ENCODE measurements at places on chromosomes 5 and 9.

DNA sequence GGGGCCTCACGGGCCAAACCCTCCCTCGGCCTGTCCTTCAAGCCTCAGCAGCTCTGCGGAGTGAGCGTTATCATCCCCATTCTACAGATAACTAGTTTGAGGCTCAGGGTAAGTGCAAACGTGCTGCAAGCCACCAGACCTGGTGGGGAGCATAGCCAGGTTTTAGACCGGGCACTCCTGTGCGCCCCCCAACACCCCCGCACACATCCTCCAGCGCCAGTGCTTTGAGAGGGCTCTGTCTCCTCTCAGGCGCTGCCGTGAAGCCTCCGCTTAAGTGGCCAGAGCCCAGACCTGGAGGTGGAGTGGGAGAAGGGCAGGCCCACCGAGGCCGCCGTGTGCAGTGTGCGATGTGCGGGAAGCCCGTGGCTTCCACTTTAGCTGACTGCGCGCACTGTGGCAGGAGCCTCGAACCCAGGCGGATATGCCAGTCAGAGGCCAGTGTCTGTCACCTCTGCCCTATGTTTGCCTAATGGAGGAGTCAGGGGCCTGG is 1.6 kb upstream of the MGAT1 start:
- no peak for DNase-seq

- no peak for DNase-seq
These were observed 97.1 kb upstream of the IRX2 start for GRCh38 chr5:2848619-2849018.

DNA sequence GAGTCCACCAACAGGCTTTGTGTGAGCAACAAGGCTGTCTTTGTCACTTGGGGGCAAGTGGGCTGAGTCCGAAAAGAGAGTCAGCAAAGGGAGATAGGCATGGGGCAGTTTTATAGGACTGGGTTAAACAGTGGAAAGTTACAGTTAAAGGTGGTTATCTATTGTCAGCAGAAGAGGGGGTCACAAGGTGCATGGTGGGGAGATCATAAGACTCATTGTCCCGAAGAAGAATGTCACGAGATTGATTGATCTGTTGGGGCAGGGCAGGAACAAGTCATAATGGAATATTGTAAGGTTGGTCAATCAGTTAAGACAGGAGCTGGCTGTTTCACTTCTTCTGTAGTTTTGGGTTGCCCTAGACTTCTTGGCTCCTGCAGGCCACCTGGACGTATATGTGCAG is 7.6 kb upstream of the HMGCS1 start:
- no peak for DNase-seq

DNA sequence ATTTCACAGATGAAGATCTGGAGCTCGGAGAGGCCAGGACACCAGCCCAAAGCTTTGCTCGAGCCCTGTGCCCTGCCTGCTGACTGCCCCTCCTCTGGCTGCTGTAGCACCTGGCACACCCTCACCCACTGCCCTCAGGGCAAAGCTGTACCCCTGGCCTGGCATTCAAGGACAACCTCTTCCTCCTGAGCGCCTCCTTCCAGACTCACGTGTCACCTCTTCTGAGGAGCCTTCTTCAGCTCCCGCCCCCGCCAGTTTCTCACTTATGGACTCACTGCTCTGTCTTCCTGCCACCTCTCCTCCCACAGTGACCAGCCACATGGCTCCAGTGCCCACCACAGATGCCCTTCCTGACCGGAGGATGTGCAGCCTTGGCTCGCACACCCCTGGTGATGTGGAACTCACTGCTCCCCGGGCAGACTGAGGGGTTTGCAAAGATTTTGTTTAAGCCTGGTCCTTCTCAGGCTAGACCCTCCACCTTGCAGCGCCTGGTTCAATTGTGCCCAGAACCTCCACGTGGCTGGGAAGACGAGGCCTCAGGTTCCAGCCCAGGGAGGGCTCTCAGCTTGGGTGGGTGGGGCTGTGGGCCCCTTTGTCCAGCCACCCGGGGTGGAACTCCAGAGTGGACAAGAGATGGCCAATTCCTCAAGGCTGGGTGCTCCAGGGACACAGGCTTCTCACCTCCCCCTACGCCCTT is 46.6 kb upstream of the PHYKPL start:
- no peak for DNase-seq

- no peak for DNase-seq
These were observed at the start of gene GLRX for GRCh38 chr5:95822542-95823181. Gene GLRX, minus strand, starts transcription at chr5:95822726. Its CDS starts 64 bp downstream, at chr5:95822662.

- DNase-seq, result no peak
These were observed 52.5 kb downstream of the NR3C1 start for GRCh38 chr5:143350751-143351602.

DNA sequence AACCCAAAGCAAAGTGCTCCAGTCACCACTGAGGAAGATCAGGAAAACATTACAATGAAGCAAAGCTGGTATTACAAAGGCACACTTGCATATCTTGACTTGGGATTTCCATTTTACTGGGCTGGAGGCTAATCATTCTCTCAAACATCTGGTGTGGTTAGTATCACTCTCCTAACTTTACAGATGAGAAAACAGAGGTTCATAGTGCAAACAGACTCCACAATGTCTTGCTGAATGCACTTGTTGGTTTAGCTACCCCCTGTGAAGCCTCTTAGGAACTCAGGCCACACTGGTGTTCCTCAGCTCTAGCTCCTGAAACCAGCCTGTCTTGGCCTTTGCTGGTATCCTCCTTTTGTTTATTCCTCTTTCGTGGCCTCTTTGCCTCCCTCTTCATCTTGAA is 29.5 kb upstream of the SMAD5 start:
- no peak for DNase-seq

GRCh38 chr9:4145482-4145881 is 154.4 kb downstream of the GLIS3 start:
- no peak for DNase-seq

DNA sequence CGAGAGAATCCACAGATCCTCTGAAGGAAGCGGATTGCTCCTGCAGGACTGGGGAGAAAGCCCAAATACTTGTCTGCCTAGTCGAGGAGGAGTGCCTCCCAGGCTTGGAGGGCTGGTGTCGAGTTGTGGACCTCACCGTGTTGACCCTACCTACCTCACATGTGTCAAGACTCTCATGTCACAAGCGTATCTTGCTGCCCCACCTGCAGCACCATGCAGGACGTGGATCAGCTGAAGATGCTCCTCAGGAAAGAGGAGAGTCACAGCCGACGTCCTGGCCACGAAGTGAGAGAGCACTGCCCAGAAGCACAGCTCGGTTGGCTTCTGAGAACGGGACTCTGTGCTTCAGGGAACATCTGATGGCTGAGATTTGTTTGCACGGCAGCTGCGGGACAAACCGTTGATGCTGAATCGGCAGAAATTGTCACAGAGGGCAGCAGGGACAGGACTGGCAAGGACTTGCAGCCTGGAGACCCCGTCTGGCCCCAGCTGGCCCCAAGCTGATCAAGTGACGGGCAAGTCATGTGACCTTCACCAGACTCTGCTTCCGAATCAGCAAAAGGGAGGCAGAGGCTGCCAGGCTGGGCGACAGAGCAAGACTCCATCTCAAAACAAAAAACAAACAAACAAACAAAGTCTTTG is 119.1 kb upstream of the ITGA1 start:
- no peak for DNase-seq

- no peak for DNase-seq
These were observed 45.9 kb downstream of the C9orf50 start for GRCh38 chr9:129574911-129575585.

DNA sequence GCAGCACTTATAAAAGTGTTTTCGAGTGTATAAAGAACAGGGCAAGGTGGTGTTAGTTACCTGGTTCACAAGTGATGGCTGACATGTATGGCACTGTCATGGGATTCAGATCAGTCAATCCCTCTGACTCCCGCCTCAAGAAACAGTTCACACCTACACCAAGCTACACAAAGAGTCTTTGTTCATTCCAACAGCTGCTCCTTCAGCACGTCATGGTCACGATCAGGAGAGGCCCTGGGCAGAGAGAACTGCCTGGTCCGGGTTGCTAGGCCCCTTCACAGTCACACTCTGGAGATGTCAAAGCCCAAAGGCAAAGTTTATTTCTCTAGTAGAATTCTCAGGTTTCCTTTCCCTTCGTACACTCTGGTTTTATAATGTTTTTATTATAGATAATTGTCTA is 426.7 kb downstream of the ZSWIM6 start:
- DNase-seq, result no peak

DNA sequence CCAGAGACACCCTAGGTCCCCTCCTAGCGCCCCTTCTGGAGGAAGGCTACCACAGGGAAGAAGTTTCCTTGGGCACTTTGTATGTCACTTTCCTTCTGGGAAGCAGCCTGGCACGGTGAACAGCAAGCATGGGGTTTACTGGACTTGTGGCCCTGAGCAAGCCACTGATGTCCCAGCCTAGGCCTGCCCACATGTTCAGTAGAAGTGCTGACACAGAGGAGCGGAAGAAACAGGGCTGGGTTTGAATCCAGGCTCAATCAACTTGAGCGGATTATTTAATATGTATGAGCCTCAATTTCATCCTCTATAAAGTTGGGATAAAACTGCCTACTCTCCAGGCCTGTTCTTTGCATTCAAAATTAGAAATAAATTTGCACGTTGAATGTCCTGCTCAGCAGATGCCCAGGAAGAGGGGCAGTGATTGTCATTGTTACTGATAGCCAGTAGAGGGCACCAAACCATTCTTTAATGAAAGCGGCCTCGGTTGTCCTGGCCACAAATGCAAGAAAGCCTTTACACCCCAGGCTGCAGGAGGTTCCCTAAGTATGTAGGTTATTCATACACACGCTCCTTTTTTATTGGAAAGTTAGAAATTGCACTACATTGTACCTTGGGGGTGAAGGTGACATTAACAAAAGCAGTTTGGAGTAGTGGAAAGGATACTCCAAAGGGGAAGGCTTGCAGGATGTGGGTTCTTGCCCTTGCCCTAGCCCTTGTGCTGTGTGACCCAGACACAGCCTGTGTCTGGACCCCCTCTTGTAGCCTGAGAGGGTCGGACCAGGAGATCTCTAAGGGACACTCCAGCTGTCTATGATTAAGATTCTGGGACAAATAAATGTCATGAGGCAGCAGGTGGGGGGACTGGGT is 13.4 kb upstream of the XPA start:
- DNase-seq, result no peak

DNA sequence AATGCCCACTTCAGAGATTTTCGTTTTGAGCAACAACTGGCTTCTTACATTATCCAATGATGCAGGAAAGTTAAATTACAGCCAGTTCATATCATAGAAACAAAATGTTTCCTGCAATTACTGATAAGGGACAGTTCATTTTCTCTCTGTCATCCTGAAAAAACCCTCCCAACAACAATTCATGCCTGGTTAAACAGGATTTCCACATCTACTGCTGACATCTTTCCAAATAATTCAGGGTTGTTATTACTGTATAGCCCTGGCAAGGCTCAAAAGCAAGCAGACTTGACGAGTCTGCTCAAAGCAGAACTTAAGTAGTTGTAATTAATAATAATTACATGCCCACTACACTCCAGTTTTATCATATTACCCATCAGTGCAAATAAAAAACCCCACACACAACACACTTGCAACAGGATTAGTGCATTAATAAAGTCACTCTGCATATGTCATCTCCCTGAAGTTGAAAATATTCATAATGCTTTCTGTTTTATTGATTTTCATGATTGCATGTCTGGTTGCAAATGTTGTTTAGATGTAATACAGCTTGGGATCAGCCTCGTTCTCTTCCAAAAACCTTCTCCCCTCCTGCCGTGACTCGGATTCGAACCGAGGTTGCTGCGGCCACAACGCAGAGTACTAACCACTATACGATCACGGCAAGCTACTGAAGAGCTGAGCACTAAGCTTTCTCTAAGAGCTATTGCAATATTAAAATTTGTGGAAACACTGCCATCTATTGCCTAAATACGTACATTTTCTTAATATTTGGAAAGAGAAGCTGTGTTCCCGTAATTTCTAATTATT is 119.6 kb upstream of the NFIB start:
- DNase-seq, result no peak

GRCh38 chr9:124498040-124498439 is 9.2 kb downstream of the NR5A1 start:
- no peak for DNase-seq

- no peak for DNase-seq
These were observed 232.5 kb downstream of the SPATA31A1 start for GRCh38 chr9:39587844-39588499.

- DNase-seq, result no peak
These were observed 33.1 kb downstream of the GRAMD2B start for GRCh38 chr5:126456217-126456820.

- DNase-seq, result no peak
These were observed 101.8 kb downstream of the FGF18 start for GRCh38 chr5:171521219-171521633.

- no peak for DNase-seq
These were observed 326.7 kb downstream of the PLK2 start for GRCh38 chr5:58133216-58133615.

DNA sequence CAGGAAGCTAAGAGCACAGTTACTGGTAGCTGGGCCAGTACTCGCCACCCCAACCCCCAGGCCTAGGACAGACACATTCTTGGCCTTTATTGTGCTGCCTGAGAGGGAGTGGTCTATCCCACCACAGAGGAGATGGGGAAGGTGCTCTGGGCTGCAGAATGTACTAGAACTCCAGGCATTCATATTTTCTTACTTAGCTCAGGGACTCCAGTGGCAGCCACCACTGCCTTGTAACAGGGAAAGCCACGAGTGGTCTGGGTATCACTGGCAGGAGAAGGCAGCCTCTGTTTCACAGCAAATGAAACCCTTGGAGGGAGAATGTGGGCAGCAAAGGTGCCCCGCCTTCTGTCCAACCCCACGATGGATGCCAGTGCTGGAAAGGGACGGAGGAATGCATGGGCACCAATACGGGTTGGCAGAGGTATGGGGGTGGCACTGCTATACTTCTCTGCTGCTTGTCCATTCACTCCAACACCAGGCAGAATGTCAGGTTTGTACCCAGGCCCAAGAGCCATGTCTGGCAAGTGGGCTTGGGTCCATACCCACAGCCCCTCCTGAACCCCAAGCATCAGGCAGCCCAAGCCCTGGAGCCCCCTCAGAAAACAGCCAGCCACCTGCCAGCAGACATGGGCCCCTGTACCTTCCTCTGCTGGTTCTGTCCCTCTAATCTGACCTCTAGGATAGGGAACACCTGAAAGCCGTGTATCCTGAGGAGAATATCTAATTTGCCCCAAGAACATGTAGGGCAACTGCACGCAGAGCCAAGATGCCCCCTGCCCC is 4.6 kb downstream of the SEPTIN8 start:
- DNase-seq, result no peak

- no peak for DNase-seq
These were observed 638.1 kb downstream of the ACTL7B start for GRCh38 chr9:108217431-108218349.

DNA sequence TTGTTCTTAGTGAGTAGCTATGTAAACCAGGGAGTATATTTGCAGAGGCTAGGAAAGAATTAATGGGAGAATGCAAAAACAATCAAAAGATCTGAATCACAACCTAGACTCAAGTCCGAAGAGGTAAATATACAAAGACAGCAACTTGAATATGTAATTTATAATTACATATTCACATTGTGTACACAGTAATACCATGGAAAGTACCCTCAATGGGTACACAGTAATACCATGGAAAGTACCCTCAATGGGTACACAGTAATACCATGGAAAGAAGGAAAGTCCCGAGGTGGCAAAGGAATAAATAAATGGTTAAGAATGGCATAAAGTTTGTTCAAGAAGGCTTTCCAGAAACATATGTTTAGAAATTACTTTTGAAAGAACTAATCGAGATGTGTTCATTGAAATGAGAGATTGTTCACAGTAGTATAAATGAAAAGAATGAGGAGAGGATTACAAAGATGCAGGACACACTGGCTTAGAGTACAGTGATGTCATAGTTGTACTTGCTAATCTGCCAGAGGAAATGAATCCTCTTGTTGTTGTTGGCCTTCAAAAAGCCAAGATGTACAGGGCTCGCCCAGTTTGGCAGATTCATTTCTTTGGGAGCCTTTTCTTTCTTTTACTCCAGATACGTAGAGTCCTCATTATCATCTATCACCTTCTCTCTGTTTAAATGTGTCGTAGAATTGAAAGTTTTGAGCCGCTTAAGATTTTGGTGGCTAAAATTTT is 116.0 kb downstream of the UNC13B start:
- DNase-seq, result no peak

Data from cortex of kidney (tissue), 1 donor.